ENCODE measurements at places on chromosomes 2 and 18.

DNA sequence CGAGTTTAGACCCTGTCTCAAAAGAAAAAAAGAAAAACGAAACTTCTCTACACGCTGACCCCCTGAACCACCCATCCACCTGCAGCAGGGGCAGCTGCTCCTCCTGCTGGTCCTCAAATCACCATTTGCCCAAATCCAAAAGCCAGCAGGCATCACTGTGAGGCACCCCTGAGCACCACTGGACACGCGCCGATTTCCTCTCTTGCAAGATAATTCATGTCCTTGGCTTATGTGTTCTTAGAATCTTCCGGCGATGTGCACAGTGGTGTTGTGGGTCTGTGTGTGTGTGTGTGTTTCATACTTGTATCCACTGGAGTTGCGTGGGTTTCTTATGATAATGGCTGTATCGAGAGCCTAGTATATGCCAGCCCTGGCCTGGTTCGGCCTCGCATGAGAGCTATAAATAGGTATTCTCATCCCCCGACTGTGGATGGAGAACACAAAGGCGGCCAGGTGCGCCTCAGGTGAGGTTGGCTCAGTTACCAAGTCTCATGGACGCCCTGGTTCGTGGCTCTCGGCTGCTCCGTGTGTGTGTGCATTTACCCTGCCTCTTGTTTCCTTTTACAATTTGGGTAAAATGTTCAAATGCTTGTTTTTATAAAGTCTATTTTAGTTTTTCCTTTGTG lies 235.5 kb downstream of the HDAC4 start:
- no peak for DNase-seq

- no peak for DNase-seq
These were observed 131.3 kb downstream of the TPO start for GRCh38 chr2:1544478-1545069.

DNA sequence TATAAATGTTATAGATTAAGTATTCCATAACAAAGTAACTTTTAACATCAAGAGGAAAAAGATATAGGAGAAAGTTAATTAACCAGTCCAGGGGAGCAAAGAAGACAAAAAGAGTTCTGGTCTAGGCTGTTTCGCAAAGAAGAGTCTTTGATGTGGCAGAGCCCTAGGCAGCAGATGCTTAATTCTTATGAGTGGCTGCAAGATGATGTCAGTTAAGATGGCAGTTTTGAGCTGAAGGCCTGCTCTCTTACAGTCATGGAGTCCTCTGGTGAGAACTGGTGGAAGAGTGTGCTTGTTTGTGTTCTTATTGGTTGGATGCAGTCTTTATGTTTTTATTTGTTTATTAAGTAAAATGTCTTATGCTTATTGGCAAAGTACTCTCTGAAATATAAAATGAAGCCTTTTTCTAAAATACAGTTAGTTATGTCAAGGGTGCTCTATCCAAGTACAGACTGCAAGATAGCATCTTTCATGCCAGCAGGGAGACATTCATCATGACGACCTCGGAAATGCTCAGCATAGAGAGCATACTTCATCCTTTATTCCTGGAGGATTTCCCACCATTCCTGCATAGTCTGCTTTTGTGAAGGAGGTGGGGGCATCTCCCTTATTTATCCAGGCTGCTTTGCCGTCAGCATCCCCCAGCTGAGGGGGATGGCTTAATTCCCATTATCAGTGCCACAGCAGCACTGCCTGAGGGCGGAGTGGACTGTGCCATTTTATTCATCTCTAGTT lies 38.9 kb upstream of the SERPINE2 start:
- DNase-seq = no peak

- DNase-seq = peak; percentile 4
These were observed 605.2 kb upstream of the ID2 start for GRCh38 chr2:8076448-8077342.

GRCh38 chr2:145910416-145910815 lies 1390.5 kb upstream of the ZEB2 start:
- DNase-seq = no peak

DNA sequence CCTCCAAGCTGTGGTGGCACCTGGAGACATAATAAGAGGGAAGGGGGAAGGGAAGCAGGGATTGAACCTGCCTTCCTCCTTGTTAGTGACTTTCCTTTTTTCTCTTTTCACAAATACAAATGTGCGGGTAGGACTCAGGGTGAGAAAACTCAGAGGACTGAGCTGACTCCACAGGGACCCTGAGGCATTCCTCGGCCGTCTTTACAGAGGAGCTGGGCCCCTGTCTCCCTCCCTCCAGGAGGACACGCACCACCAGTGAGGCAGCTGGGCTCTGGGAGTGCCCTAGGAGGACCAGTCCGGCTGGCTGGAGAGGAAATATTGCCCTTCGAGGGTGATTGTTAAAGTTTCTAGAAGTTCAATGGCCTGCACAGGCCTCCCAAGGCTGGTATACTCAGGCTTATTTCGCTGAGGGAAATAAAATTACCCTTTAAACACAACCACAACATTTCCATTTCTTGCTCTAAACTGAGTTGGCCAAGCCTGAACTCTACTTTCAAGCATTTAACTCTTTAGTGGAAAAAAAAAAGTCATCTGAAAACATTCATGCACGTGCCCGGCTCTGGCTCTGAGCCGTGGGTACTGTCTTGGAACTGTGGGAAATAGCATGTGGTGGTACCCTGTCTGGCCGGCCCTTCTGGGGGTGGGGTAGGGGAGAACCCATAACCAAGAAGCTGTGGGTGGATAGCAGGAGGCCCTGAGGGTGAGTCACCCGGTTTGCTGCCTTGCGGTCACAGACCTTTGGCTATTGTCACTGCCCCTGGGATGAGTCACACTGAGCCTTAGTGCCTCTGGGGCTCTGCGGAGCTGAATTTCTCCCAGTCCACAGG lies 116.0 kb downstream of the COPS8 start:
- DNase-seq = peak; percentile 7

DNA sequence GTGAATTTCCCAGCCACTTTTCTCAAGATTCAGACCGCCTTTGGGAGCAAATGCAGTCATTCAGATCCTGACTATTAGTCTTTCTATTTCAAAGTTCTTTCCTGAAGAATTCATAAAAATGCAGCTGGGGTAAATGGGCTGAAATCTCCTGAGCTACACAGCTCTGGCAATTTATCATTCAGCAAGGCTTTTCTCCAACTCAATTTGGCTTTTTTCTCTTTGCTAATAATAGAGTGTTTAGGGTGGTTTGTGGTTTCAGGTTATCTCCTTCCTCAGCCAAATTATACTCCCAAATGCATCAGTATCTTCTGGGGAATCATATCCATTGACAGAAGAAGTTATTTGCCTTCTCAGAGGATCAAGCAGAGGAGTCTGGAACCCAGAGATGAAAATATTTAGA lies 282.4 kb upstream of the SLC14A2 start:
- no peak for DNase-seq

GRCh38 chr2:26144031-26144430 lies 28.9 kb upstream of the GAREM2 start:
- no peak for DNase-seq

DNA sequence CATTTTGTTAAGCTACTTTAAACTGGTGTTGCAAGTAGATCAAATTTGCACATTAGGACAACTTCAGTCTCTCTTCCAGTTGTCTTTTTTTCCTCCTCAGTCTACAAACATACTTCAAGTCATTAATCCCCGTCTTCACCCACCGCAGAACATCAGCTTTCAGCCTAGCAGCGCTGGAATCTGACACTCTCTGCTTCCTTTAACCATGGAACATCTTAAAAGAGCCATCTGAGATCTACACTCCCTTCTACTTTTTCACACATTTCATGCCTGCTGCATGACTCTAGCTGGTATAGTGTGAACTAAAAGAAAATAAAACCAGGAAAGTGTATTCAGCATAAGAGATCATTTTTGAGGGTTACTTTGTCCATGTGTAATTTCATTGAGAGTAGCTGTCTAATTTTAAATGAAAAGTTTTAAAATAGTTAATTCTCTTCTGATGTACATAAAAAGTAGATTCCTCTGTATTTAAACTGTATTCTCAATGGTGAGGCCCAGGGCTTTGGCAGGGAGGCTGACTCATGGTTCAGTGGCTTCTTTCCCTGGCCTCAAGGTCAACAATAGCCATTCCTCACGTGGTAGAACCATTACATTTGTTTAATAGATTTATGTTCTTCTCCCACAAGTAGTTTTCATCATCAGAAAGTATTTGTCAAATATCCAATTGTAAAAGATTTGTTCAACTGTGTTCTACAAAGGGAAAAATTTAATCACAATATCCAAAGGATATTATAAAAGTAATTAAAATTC lies 16.5 kb downstream of the SGPP2 start:
- no peak for DNase-seq

DNA sequence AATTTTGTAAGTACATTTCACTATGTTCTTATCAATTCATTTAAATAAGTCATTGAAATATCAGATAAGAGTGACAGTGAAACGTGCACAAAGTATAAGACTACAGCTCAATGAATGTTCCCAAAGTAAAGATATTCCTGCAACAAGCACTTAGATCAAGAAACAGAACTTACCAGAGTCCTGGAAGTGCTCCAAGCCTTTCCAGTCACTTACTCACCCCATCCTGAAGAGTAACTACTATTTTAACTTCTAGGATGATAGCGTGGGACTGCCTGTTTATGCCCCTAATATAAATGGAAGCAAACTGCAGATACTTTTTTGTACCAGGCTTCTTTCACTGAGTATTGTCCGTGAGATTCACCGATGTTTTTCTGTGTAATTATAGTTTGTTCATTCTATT lies 768.9 kb downstream of the SLC4A3 start:
- DNase-seq = no peak

- no peak for DNase-seq
These were observed 249.0 kb upstream of the OSR1 start for GRCh38 chr2:19607400-19607799.

GRCh38 chr2:168730344-168730743 lies 72.1 kb upstream of the NOSTRIN start:
- no peak for DNase-seq

DNA sequence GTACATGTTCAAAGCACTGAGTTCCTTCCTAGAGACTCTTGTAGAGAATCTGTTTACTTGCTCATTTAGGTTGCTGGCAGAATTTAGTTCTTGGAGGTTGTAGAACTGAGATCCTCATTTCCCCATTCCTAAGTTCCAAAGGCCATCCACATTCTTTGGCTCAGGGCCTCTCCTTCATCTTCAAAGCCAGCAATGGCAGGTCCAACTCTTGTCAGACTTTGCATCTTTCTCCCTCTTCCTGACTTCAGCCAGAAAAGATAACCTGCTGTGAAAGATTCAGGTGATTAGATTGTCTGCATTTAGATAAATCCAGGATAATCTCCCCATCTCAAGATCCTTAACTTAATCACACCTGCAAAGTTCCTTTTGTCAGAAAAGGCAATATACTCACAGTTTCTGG lies 51.1 kb downstream of the SOCS6 start:
- DNase-seq = no peak

DNA sequence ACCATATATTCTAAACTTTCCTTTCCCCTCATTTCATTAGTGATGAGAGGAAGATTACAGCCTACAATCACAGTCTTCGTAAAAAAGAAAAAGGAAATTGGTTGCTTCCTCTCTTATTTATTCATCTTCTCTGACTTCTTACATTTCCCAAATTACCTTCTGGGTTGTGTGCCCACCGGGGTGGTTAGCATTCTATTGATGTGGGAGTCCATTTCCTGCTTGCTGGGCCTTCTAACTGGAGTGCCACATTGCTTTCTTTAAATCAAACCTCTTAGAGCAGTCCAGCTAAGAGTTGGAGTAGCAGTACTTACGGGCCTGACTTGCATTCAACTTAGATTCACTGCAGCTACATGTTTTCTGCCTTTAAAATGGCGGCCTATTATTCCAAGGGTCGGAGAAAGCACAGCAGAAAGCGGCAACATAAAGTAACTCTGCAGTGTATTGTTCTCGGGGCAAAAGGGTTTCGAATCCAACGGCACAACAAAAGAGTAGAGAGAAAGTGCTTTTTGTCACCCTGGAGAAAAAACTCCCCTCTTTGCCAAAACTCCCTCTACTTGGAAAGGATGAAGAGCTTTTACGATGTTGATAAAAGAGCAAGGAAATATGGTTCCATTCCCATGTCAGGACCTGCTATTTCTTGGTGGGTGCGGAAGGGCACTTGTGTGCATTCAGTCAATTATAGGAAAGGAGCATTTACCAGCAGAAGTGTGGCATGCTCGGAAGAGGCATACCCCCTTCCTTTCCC lies 110.6 kb upstream of the DLX2 start:
- no peak for DNase-seq

GRCh38 chr18:6728331-6728730 lies 1.2 kb upstream of the ARHGAP28 start:
- DNase-seq = no peak

- DNase-seq = no peak
These were observed 62.3 kb upstream of the NYAP2 start for GRCh38 chr2:225337183-225337582.

DNA sequence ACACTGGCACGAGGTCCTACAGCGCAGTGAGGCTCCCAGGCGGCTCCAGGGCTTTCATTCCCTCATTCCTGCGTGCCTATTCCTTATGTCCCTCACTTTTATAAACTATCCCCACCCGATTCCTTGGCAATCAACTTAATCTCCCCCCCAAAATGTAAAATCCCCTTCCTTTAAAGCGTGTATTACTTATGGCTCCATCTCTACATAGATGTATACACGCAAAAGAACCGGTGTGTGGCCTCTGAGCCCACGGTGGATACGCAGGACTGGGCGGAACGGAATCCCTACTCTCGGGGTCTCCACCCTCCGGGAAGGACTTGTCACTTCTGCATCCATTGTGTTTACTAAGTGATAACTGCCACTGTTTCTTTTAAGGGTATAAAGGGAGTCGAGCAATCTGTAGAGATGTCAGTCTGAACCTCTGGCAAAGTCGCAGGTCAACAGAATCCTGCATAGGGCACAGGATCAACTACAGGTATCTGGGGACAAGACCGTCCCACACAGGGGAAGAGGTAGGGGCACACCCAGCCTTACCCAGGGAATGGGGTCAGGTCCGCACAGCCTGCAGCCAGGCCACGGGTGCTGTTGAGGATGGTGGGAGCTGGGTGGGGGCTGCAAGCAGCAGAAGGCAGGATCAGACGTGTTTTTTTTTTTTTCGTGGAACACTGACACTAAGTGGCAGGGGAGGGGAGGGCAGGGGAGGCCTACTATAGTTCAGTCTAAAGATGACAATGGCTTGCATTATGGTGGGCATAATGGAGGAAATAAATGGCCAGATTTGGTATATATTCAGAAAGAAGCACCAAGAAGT lies 42.1 kb downstream of the HDLBP start:
- DNase-seq = no peak

DNA sequence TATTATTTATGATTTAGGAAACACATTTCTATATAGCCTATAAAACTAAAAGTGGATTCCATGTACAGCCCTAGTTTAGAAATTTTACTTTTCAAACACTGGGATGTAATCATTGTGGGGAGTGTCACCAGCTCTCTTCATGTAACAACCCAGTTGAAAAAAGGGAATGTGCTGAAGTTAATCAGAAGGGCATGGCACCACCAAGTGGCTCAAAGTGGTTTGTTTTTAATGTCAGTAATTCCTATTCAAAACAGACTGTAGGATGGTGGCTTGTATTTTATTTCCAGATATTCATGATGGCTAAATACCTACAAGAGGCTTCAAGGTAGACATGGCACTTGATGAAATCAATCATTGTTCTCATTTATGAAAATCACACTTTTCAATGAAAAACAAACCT lies 58.1 kb upstream of the TMEM182 start:
- DNase-seq = peak; percentile 21

All from stimulated activated CD4-positive, alpha-beta T cell treated with anti-CD3 and anti-CD28 coated beads, Interleukin-4, amount 100 ng/mL, for 24 hours (primary cell).